GM12878 (cell line): ENCODE measurements at places on chromosomes 4 and X.

- no peak for DNase-seq
- no peak overlapping the region for H3K27ac ChIP-seq
- no peaks in the 10 kb centered on the region for H3K36me3 ChIP-seq
- no peaks in the 10 kb centered on the region for H3K4me1 ChIP-seq
- H3K4me3 ChIP-seq, result no peak overlapping the region
These were observed 39.3 kb upstream of the LPAR4 start for GRCh38 chrX:78708262-78708661.

GRCh38 chr4:80202190-80202711 is 4.9 kb downstream of the PRDM8 start:
- 0 out of 2 replicates have a peak, but pooled peaks cover 3% of the 10 kb centered on the region for H3K4me1 ChIP-seq
- H3K27ac ChIP-seq, result no peak overlapping the region
- H3K4me3 ChIP-seq, result peak overlapping the region; percentile 71
- no peaks in the 10 kb centered on the region; the same call in 1 of the 2 replicates for H3K27me3 ChIP-seq

- H3K4me3 ChIP-seq, result no peak overlapping the region
- no peaks in the 10 kb centered on the region for H3K36me3 ChIP-seq
- no peak overlapping the region for H3K27ac ChIP-seq
- H3K27me3 ChIP-seq, result no peaks in the 10 kb centered on the region
- DNase-seq, result no peak
These were observed 336.6 kb upstream of the MAD2L1 start for GRCh38 chr4:120403296-120403695.

GRCh38 chr4:173019664-173020063 is 148.9 kb upstream of the GALNT7 start:
- H3K4me1 ChIP-seq, result no peaks in the 10 kb centered on the region
- DNase-seq, result no peak
- no peak overlapping the region for H3K4me3 ChIP-seq
- H3K27ac ChIP-seq, result no peak overlapping the region
- H3K36me3 ChIP-seq, result no peaks in the 10 kb centered on the region

DNA sequence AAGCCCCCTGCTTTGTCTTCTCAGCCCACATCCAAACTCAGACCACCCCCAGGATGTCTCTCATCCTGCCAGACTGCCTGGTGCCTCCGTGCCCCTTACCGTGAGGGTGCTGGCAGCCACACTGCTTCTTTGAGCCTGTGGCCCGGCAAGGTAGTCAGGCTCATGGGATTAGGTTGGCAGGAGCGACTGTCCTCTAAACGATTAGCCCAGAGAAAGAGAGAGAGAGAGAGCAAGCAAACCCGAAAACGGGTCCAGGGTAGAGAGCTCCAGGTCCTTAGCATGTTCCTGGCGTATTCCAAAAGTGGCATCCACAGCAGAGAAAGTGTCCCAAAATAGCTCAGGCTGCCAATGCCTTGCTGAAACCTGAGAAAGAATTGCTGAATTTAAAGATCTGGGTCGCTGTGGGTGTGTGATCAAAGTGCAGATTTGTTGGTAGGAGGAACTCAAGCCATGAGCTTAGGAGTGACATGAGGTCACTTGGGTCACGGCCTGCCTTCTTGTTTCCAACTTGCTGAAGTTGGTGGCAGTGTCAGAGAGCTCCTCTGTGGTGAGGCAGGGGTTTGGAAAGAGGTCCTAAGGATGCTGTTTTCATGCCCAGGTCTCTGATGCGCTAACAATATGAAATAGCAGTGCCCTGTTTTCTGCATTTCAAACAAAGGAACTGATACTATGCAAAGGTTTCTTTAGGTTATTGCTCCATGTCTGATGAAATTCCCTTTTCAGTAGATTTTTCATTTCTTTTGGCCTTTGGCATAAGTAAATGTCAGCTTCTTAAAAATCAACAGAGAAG is 81.6 kb downstream of the RTL9 start:
- H3K36me3 ChIP-seq, result no peaks in the 10 kb centered on the region
- no peak for DNase-seq
- H3K27me3 ChIP-seq, result no peaks in the 10 kb centered on the region; the same call in 1 of the 2 replicates
- no peak overlapping the region for H3K27ac ChIP-seq
- no peaks in the 10 kb centered on the region; the same call in 1 of the 2 replicates for H3K4me1 ChIP-seq

DNA sequence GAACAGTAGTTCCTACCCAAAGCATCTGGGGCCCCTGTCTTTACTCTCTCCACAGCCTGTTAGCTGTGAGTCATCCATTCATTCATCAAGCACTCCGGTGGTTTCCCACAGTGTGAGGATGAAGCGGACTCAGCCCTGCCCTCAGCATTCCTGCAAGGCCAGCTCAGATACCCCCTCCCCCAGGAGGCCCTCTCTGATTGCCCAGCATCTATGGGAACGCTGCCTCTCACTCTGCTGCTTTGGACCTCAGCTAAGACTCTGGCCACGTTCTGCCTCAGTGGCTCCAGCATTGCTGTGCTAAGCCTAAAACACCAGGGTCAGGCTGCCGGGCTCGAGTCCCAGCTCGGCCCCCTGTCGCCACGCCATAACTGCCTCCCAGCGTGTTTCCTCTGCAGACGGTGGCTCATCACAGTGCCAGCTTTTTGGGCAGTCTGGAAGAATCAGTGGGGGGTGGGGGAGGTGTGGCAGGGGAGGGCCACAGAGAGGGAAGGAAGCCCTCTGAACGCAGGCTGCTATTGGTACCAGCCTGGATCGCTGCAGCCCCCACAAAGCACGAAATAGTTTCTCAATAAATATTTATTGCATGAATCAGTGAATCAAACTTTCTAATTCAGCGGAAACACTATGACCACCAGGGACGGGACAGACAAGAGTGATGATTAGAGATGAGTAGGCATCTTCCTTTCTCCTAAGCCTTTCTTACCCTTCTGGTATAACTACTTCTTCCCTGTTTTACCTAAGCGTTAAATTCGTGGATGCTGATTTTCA is 74.4 kb downstream of the SORCS2 start:
- no peak for DNase-seq
- H3K4me1 ChIP-seq, result no peaks in the 10 kb centered on the region

- no peaks in the 10 kb centered on the region for H3K36me3 ChIP-seq
- H3K27ac ChIP-seq, result no peak overlapping the region
- H3K4me3 ChIP-seq, result no peak overlapping the region
- DNase-seq, result no peak
These were observed 277.6 kb downstream of the SPANXN1 start for GRCh38 chrX:145524931-145525330.

GRCh38 chr4:70600977-70601376 is 8.9 kb downstream of the AMBN start:
- H3K4me1 ChIP-seq, result no peaks in the 10 kb centered on the region
- no peaks in the 10 kb centered on the region; the same call in 1 of the 2 replicates for H3K27me3 ChIP-seq
- no peak for DNase-seq
- H3K36me3 ChIP-seq, result no peaks in the 10 kb centered on the region
